ENCODE measurements at places on chromosomes 5 and 9. TPM values are rescaled to one million over a fixed set of nuclear protein-coding genes. Genes with fewer than 3 reads are reported as not detected.

GRCh38 chr5:149170299-149170698 is 29.0 kb downstream of the ABLIM3 start:
- DNase-seq = peak; percentile 81

PDZD2 gene
- total RNA-seq = 0.91 TPM

- DNase-seq = no peak
Measured at GRCh38 chr5:54722846-54723433, 205.4 kb downstream of the SNX18 start.

HSD17B4 gene
- total RNA-seq = 186 TPM

DNA sequence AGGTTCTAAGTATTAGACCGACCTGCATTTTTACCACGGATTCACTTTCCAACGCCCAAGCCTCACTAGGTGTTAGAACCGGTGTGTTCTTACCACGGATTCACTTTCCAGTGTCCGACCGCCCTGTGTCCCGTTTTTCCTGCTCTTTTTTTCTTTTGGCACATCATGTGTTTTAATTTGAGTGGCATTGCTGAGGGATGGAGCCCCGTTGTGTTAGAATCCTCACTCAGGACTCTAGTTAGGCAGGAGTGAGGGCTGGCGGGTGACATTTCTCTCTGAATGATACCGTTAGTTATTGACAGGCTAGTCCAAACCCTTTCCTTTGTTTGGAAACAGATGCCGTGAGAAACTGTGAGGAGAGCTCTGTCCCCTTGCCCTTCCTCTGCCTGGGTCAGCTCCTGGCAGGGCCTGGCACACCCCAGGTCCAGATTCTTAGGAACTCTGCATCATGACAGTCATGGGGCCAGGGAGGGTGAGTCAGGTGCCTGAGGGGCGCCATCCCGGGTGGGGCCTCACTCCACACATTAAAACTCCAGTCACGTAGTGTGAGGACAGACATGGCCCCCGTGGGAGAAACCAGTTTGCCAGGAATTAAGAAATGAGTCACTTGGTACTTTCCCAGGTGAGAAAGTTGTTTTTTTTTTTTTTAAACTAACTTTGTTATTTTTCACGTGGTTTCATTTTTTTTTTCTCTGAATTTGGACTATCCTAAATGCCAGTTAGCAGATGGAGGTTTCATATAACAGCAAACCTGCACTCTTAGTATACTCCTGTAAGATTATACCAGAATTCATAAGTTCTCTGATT is 15.8 kb downstream of the EXOC3 start:
- peak; percentile 88 for DNase-seq

CBY3 gene
- not detected for total RNA-seq

GRCh38 chr9:83937861-83938455 is 16.7 kb upstream of the KIF27 start:
- peak; percentile 47 for DNase-seq

- DNase-seq = no peak
Measured at GRCh38 chr9:124328285-124328684, 70.5 kb downstream of the NEK6 start.

GABRB2 gene
- 0.09 TPM for total RNA-seq

C1QTNF3 gene
- 0.11 TPM for total RNA-seq

GRCh38 chr5:32668552-32668951 is 42.6 kb upstream of the NPR3 start:
- DNase-seq = no peak

TLX3 gene
- 20.1 TPM for total RNA-seq

CNTFR gene
- total RNA-seq = not detected

- DNase-seq = no peak
Measured at GRCh38 chr9:108845947-108846346, 9.8 kb downstream of the ACTL7B start.

DNA sequence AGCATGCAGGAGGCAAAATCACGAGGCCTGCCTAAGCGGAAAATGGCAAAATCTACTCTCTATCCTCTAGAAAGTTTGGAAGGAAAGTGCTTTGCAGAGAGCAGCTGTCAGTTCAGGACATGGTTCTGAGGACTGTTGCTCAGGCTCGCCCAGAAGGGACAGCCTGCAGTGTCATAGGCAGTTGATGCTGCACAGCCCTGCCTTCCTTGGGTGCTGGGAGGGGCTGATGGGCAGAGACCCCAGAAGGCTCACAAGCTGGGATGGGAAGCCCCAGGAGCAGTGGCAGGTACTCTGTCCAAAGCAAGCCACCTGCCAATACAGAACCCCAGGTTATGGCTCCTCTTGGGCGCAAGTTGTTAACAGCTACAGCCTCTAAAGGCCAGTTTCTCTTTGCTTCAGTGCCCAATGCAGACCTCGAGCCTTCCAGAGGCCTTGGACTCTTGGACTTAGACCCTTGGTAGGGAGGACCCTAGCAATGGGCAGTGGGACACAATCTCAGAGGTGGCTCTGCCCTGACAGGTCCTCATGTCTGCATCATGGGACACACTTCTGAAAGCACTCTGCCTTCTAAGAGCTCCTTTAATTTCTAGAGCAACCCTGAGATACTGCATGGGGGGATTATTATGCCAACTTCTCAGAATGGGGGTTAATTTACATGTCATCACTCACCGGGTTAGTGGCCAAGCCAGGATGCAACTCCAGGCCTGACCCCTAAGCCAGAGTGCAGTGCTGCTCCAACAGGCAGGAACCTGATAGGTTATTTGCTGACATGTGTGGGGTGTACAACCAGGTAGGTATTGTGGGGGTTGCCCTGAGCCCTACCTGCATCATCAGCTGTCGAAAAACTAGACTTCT is 57.1 kb downstream of the MACROH2A1 start:
- DNase-seq = no peak

GRCh38 chr9:133961226-133962165 is 30.6 kb downstream of the VAV2 start:
- no peak for DNase-seq

- peak; percentile 39 for DNase-seq
Measured at GRCh38 chr5:66122379-66123034, 21.6 kb upstream of the SREK1 start.

DNA sequence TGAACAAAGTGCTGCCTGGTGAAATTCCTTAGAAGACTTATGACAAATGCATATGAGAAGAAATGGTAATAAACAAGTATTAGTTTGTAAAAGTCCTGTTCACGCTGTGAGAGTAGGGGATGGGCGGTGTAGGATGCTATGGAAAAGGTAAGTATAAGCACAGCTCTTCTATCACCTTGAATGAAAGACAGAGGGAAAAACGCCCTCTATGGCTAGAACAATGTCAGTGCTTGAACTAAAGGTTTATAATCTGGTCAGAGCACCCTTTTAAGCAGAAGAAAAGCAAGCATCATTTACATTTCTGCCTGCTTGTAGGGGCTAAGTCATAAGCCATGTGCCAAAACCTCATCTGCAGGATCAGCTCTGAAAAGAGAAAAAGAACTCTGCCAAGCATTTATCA is 115.2 kb downstream of the LHFPL2 start:
- peak; percentile 40 for DNase-seq

DNA sequence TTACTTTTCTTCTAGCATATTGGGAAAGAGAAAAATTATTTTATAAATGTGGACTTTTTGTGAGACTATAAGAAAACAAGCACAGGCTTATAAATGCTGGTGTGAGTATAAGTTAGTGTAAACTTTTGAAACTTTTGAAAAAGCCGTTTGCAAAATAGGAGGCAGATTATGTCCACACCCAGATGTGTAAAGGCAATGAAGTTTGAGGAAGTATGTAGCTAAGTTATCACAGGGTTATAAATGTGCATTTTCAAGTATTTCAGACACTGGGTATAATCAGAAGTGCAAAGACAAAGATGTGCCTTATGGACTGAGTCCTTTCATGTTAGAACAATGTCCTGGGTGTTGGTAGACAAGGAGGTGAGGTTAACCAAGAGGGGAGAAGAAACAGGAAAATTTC is 85.5 kb downstream of the ANXA1 start:
- no peak for DNase-seq

F2R gene
- 28.4 TPM for total RNA-seq

PCDHAC2 gene
- total RNA-seq = 1.2 TPM

SPATA31D4 gene
- not detected for total RNA-seq

- no peak for DNase-seq
Measured at GRCh38 chr9:132230605-132231004, 68.7 kb downstream of the NTNG2 start.

All from Daoy (cell line).